ENCODE measurements at places on chromosomes 16 and 17.

DNA sequence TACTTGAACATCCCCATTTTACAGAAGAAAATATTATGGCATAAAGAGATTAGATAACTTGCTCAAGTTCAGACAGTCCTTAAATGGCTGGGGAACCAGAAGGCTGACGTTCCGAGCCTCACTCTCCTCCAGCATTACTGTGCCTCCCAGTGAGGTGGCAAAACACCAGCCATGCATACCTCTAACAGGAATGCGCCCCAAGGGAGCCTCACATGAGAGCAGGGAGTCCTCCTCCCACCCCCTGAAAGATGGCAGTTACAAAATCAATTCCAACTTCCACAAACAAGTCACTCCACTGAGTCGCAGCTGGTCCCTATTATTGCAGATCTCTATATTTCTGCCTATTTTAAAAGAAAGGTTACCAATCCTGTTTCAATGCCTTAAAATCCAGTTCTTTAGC lies 55.5 kb downstream of the ANKFY1 start:
- no peak for DNase-seq

DNA sequence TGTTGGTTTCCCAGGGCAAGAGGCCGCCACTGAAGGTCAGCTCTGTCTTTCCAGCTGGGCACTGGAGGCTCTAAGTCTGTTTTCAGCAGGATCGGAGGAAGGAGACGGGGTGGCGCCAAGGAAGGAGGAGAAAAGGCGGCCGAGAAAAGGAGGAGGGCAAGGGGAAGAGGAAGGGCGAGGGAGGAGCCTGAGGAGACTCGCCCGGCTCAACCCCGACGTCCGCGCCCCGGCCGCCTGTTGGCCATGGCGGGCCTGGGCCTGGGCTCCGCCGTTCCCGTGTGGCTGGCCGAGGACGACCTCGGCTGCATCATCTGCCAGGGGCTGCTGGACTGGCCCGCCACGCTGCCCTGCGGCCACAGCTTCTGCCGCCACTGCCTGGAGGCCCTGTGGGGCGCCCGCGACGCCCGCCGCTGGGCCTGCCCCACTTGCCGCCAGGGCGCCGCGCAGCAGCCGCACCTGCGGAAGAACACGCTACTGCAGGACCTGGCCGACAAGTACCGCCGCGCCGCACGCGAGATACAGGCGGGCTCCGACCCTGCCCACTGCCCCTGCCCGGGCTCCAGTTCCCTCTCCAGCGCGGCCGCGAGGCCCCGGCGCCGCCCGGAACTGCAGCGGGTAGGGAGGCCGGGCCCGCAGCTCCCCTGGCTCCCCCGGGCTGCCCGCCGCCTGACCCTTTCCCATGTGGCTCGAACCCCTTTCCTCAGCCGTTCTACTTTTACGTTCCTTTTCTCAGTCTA lies at the start of gene RNF135:
Gene RNF135, plus strand, starts transcription at position 209 of the 737 bp plus-strand sequence. Its CDS starts 35 bp downstream, at position 244.
- DNase-seq: peak; percentile 73

DNA sequence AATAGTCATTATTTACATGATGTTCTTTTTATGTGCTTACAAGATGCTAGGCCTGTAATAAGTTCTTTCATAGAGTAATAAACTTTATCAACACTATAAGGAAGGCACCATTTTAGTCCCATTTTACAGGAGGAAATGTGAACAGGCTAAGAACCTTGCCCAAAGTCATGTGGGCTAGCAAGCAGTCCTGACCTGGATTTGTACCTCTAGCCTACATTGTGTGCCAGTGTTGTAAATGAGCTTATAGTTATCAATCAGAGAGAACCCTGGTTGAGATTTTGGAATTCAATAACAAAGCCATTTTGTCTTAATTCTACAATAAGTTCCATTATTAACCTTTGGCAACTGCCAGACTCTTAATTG lies 6.7 kb upstream of the TBKBP1 start:
- DNase-seq: no peak

DNA sequence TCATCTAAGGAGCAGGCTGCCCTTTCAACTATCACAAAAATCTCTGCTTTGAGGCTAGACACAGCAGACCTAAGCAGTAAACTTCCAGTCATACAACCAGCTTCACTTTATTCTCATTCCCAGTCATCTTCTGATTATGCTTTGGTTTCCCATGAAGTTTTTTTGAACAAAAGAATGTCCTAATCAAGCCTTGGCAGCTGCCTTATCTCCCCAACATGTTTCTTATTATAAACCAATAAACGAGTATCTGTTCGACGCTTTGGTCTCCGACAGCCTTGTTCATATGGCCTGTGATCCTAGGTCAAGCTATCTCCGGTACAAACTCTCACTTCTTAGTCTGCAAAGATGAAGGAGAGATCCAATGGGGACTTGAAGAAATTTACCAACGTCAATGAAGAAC lies 47.4 kb upstream of the CDYL2 start:
- DNase-seq: no peak

GRCh38 chr17:50353600-50354195 lies 7.8 kb downstream of the XYLT2 start:
- DNase-seq: no peak

DNA sequence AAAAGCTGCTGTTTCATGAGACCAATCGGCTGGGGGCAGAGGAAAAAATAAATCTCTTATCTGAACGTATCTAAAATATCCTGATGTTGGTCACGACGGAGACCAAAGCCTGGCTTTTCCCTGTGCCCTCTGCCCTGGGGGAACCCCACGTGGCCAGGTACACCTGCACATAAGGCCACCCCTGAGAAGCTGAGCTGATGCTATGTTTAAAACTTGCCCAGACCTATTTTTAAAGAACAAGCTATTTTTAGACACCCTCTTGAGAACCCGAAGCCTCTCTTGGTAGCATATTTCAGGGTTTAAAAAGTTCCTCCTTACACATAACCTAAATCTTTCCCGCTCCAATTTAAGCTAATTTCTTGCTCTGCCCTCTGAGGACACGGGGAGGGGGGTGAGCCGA lies 210.4 kb downstream of the GSG1L start:
- no peak for DNase-seq

DNA sequence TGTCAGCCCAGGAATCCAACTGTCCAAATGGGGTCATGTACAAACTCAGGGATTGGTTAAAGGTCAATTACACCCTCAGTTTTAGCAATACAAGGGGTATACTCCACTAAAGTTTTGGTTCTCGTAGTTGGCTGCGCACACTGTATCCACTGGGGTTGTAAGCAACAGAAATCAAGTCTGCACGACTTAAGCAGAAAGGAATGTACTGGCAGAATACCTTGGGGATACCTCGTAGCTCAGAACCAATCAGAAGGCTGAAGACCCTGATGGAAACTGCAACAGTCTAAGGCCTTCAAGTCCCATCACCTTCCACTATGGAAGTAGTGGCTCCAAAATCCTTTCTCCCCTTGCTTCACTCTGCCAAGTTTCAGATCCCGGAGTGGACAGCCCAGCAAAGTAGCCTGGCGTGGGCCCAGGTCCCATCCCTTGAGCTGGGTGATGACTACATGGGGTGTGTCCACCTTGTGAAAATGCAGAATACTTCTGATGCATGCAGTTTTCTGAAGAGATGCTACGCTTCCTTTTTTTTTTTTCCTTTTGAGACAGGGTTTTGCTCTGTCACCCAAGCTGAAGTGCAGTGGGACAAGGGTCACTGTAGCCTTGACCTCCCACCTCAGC lies 21.1 kb upstream of the RPH3AL start:
- no peak for DNase-seq

DNA sequence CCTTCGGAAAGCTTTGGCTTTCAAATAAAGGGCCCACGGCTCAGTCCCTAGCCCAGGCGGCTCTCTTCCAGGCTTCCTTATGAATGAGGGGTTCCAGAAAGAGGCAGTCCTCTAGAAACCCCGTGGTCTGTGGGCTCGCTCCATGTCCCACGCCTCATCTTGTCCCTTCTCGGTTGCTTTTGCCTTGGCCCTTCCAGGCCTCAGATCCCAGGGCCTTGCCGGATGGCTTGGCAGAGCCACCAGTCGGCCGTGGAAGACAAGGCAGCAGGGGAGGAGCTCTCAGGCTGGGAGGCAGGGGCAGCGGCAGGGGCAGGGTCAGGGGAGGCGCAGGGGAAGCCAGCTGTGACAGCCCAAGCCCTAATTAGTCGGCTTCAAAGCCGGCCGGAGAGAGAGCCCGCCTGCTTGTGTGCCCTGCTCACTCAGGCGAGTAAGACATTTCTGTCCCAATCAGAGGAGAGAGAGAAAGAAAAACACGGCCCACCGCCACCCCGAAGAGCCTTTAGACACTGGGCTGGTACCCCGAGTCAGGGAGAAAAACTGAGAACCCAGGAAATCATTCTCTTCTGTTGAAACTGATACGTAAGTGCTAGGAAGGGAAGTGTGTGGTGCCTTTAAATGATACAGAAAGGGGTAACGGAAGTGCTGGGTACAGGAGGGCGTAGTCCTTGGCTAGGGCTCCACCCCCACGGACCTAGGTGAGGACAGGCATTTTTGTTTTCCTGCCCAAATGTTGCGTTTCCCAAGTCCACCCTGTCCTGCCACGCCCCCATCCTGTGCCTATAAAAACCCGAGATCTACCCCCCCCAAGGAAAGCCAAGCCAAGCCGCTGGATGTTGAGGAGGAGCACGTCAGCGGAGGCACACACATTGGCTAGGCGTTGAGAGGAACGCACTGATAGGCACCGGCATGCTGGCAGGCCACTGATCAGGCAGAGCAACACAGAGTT lies 27.8 kb upstream of the MEIOC start:
- peak; percentile 36 for DNase-seq

GRCh38 chr16:22813223-22813947 lies 577 bp upstream of the HS3ST2 start:
- DNase-seq: peak; percentile 13

- no peak for DNase-seq
Observed at GRCh38 chr17:82931699-82932517, 92.1 kb upstream of the ZNF750 start.

DNA sequence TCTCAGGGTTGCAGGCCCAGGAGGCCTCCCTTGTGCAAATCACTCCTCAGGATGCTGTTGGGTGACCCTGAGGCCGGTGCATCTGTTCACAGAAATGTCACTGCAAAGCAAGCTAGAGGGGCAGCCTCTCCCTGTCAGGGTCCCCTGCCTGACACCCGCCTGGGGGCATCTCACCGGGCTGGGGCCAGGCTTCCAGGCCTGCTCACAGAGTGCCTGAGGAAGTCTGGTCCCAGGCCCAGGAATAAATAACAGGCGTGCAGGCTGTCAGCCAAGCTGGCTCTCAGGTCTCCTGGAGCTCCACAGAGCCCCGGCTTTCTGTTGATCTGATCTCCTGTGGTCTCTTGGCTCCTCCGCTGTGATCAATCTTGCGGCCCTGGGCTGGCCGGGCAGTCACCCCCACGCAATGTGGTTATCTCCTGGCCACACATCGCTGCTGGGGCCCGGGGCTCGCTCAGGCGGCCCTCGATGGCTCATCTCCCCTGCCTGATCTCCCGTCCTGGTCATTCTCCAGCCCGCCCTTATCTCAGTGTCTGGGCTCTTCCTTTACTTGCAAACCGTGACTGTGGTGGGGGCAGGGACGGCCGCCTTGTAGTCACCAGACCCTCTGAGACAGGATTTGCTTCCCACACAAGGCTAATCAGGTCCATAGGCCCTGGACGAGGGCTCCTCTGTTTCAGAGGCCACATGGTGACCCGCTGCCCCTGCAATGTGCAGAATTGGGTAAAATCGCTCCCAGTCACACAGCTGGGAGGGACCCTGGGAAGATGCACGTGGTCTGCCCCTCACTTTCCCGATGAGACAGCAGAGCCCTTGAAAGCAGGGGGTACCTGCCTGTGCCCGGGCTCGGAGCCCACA lies 231.2 kb upstream of the GSE1 start:
- DNase-seq: no peak

- no peak for DNase-seq
Observed at GRCh38 chr16:66006485-66006884, 360.0 kb upstream of the CDH5 start.

DNA sequence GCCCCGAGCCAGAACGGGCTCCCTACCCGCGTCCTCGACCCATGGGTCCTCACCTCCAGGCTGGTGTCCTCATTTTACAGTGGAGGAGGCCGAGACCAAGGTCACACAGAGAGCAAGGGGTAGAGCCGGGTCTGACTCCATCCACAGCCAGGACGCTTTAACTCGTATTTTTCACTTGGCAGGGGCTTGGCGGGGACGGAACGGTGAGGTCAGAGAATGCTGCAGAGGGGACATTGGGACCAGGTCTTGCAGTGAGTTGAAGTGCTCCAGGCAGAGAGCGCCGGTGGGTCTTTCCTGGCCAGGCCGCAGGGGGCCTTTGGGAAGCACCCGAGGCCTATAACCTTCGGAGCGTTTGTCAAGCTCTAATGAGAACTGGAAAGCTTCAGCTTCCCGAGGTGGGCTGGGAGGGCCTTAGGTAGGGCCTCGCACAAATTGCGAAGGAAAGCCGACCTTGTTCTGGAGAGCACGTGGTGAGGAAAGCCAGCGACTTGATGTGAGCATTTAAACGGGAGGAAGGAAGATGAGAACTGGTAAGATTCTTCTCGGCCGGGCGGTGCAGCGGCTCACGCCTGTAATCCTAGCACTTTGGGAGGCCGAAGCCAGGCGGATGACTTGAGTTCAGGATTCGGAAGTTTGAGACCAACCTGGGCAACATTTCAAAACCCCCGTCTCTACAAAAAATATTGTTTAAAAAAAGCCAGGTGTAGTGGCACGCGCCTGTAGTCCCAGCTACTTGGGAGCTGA lies 908 bp upstream of the CLUH start:
- DNase-seq: no peak

DNA sequence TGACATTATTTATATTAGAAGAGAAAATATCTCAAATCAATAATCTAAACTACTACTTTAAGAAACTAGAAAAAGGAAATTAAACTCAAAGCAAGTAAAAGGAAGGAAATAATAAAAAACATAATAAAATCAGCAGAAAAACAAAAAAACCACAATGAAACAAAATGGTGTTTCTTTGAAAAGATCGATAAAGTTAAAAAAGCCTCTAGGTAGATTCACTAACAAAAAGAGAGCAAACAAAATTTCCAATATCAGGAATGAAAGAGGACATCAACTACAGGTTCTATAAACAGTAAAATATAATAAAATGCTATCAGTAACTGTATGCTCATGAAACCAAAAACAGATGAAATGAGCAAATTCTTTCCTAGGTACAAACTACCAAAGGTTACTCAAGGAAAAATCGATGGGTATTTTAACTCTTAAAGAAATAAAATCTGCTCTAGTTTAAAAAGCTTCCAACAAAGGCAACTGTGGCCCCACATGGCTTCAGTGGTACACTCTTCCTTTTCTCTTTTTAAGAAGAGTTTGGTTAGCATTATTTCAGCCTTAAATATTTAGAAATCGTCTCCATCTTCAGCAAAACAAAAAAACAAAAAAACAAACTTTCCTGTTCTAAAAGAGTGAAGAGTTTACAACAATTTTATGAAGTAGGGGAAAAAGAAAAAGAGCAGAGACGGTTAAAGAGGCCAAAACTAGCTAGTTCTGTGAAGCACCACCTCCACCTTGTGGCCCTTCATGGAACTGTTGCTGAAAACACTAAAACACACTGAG lies 102.2 kb downstream of the TRIM37 start:
- DNase-seq: peak; percentile 31
